ENCODE measurements at places on chromosomes 16 and 17.

DNA sequence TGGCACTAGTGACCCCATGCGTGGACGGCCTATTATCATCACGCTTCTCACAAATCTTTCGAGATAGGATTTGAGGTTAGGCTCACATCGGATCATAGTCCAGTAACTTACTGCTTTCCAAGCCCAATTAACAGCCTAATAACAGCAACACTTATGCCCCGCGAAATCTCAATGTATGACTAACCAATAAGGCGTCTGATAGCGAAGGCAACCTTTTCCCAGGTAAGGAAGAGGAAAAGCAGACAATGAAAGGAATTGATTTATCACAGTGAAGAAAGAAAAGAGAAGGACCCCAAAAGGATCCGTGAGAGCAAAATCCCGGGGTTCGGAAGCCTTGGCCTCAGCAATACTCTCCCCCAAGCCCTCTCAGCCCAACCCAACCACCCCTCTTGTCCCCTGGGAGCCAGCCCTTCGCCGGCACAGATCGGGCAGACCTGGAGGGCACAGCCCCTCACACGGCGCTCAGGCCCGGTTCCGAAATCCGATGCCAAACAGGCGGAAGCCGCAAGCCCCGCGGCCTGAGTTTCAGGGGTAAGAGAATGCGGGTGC is 534 bp downstream of the GPATCH8 start:
- no peak for DNase-seq

- DNase-seq: no peak
Observed at GRCh38 chr16:55434000-55434399, 45.0 kb upstream of the MMP2 start.

DNA sequence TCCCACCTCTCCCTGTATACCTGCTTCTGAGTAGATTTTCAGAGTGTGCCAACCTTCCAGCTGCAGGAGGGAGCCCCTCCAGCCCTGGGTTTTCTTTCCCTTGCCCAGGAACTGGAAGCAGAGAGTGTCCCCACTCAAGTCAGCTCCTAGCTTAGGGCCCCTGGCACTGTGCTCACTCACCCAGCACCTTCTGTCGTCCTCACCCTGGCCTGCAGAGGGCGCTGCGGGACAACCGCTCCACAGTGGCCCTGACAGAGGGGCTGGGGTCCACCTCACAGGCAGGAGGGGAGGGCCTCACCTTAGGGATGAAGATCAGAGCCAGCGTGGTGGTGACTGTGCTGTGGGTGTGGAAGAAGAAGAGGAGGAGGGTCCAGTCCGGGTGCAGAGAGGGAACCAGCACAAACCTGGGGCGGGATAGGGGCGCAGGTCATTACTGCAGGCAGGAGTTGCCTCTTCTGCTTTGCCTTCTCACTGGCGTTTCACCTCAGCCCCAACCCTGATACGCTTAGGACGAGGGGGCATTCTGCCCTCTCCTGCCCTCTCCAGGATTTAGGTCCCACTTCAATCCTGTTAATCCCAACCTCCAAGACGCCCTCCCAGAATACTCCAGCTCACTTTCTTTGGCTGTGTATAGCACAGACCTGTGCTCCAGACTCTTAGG is 10.0 kb downstream of the GPR179 start:
- no peak for DNase-seq

- no peak for DNase-seq
Observed at GRCh38 chr17:2238432-2239169, 65.0 kb downstream of the SMG6 start.

- no peak for DNase-seq
Observed at GRCh38 chr17:65741710-65742109, 180.3 kb upstream of the AXIN2 start.

DNA sequence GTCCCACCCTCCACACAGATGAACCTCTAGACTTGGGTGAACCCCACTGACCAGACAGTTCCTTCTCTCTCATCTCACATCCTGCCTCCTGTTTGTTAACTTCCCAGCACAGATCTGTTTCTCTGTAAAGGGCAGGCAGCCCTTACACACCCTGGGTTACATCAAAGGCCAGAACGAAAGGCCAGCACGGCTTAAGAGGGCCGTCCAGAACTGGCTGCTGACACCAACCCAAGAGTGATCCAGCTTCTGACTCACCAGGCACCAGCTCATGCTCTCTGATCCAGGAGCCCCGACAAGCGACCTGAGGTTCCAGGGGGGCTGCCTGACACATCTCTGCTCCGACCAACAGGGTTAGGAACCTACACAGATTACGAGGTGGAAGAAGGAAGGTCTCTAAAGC is 86.9 kb downstream of the MRM3 start:
- no peak for DNase-seq

DNA sequence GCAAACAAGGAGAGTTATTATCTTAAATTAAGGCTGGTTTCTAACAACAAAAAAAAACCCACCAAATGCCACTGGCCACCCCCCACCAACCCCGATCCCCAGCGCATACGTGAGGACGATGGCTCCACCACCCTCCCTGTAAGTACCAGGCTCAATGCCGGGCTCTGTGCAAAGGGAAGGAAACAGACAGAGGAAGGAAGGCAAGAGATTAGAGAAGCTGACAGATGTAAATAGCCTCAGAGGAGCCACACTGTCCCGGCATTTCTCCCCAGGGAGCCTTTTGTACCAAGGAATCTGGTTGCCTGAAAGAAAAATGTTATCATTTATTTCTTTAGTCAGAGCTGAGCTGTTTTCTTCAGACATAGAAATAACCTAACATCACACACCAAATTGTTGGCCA is 13.1 kb downstream of the SOST start:
- no peak for DNase-seq

GRCh38 chr16:89357055-89357816 is 133.1 kb downstream of the ANKRD11 start:
- DNase-seq: no peak

DNA sequence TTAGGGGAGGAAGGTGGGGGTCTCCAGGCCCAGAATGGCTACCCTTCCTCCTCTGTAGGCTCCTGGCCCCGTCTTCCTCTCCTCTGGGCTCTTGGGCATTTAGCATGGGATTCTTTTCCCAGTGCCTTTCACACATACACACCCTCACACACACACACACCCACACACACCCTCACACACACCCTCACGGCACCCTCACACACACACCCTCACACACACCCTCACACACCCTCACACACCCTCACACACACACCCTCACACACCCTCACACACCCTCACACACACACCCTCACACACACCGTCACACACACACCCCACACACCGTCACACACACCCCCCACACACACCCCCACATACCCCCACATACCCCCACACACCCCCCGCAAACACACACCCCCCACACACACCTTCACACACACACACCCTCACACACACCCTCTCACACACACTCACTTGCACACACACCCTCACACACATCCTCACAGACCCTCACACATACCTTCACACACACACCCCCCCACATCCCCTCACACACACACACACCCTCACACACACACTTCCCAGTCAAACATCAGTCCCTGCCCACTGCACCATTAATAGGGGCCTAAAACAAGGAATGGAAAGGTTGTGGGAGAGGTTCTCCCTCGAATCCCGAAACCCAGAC is 845 bp downstream of the SGCA start:
- no peak for DNase-seq

- DNase-seq: no peak
Observed at GRCh38 chr17:15447928-15448579, 19.4 kb downstream of the CDRT4 start.

DNA sequence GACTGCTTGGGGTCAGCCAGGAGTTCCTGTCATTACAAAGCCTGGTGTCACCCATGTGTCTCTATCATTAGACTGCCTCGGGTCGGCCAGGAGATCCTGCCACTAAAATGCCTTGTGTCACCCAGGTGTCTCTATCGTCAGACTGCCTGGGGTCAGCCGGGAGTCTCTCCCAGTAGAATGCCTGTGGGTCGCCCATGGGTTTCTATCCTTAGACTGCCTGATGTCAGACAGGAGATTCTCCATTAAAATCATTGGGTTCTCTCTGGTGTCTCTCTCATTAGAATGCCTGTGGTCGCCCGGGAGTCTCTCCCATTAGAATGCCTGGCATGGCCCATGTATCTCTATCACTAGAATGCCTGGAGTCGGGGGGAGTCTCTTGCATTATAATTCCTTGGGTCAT is 2231.0 kb downstream of the TP53TG3F start:
- no peak for DNase-seq

- no peak for DNase-seq
Observed at GRCh38 chr16:29307598-29308507, 98.7 kb downstream of the NPIPB11 start.

DNA sequence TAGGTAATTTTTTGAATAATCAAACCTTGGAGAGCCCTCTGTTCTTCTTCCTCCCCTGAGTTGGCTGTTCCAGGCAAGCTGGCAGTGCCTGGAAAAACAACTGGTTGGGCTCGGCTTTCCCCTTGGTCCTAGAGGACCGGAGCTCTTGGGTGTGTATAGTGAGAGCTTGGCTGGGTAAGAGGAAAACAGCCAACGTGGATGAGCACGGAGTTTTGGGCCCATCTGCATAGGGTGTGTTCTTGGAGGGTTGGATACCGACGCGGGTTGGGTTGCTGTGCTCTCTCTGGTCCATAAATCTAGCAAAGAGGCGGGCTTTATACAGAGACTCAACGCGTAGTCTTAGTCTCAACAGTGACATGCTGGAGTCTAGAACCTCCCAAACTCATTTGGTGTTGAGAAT is 23.2 kb downstream of the ITGB3 start:
- DNase-seq: peak; percentile 50

DNA sequence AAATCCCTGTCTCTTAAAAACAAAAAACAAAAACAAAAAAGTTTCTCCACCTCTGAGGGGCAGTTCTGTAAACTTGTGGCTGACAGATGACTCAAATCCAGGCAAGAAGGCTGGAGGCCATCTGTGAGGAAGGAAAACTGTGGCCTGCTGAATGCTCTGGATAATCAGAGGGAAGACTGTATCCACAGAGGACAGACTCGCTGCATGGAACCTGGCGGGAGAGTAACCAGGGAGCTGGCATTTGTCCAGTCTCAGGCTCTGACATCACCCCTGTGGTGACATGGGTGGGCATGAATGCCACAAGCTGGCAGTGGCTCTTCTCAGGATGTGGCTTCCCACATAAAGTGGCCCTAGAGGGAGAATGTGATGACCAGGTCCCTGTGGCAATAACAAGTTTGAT is 2.8 kb upstream of the KSR1 start:
- DNase-seq: no peak

GRCh38 chr17:77264617-77265230 is 124.0 kb downstream of the SEC14L1 start:
- peak; percentile 40 for DNase-seq

DNA sequence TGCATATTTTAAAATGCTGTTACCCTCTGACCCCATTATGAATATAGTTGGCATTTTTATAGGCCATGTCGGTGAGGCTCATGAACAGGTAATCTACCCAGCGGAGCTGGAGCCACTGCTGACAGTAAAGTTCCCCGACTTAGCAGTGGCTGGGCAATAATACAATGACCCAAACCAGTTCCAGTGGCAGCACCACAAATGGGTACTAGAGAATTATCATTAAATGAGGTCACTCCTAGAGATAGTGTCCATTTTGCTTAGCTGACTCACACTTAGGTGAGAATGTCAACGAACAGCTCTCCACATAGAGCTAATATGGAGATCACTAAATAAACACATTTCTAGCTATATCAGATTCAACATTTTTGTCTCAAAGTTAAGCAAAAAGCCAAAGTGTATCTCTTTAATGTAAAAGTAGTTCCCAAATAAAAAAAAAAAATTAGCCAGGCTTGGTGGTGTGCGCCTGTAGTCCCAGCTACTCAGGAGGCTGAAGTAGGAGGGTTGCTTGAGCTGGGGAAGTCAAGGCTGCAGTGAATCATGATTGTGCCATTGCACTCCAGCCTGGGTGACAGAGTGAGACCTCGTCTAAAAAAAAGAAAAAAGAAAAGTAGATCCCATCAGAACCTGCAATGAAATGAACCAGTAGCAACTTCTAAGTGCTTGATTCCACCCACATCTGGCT is 7.4 kb downstream of the MYO1D start:
- no peak for DNase-seq

GRCh38 chr17:57406131-57406980 is 150.0 kb downstream of the MSI2 start:
- no peak for DNase-seq

GRCh38 chr16:56858374-56858773 is 6.6 kb upstream of the SLC12A3 start:
- no peak for DNase-seq

- DNase-seq: no peak
Observed at GRCh38 chr17:75128694-75129505, 2.6 kb downstream of the NT5C start.

DNA sequence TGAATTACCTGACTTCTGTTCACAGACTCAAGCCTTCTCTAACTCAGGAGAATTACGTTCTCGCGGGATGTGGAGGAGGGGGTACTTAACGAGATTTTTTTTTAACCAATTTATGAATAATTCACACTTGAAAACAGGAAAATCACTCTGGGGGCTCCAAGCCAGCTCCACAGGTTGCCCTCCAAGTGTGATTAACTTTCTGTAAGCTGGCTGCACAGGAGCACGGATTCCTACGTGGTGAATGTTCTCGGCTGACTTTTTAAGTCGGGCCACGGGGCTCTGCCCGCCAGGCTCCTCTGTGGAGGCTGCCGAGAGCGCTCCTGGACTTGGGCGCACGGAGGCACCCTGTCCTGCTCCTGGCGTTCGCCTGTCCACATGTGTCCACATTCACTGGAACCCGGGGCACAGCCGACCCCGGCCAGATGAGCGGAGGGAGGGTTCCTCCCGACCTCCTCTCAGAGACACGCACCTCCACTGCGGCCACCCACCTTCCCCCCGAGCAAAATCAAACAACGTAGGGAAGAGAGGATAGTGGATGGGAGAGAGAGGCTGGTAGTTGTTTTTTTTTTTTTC is 147.1 kb upstream of the CHMP6 start:
- no peak for DNase-seq

DNA sequence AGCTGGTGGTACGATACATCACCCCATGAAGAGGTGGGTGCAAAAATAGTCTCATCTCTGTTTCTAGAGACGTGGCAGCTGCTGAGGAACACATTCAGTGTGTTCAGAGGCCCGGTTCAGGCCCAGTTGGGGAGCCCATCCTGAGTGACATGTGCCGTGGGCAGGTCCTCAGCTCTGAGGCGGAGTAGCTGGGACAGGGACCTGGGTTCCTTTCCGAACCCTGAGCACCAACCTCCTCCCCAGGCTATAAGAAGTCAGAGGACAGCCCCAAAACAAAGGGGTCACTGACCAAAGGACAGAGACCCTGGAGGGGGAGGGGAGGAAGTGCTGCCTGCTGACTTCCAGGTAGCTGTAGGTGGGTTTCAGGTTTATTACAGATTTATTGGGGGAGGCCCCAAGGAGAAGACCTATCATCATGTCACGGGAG is 5.1 kb downstream of the LDHD start:
- no peak for DNase-seq

- no peak for DNase-seq
Observed at GRCh38 chr16:26985100-26986065, 81.3 kb upstream of the C16orf82 start.

DNA sequence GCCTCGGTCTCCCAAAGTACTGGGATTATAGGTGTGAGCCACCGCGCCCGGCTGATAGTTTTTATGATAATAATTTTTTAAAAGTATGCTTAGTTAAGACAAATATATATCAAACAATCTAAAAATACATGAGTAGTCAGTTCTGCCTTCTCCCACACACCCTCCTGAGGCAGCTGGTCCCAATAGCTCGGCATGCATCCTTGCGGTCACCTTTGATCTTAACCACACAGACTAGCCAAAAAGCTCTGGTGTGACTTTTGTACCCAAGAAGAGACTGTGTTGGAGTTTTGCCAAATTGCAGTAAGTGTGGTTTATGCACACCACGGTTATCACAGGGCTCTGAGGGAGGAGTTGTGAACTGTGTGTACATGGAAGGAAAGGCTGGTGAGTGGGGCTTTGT is 25.6 kb downstream of the ATP6V0A1 start:
- DNase-seq: no peak

GRCh38 chr17:13462673-13463124 is 139.0 kb downstream of the HS3ST3A1 start:
- no peak for DNase-seq
